Colonic mucosa (tissue), 4 donors: ENCODE measurements at places on chromosomes 1 and 21. TPM values are rescaled to one million over a fixed set of nuclear protein-coding genes. Genes with fewer than 3 reads are reported as not detected.

DNA sequence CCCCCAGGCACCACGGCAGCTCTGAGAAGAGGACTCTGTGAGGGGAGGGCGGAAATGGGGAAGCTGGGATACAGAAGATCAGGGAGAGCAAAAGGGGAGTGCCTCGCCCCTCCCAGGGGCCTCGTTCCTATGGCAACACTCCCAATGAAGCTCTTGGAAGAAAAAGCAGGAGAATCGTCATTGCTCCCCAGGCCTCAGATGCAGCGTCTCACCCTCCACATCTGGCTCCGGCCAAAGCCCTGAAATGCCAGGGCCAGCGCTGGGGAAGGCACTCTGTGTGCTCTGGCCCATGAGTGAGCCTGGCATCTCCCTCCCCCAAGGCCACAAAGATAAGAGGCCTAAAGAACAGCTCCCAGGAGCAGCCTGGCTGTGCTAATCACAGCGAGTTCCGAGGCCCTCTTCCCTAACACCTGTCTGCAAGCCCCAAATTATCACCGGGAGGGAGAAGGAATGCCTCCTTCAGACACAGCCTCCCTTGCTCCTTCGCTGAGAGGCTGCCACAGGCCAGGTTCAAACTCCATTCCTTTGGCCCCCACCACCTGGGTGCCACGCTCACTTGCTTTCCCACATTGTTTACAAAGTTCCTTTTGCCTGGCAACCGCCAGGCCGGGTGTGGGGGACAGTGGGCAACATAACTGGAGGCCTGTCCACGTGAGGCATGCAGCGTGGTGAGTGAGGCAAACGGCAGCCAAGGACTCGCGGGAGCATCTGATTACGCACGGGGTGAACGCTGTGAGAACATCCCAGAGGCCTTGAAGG lies 27.8 kb downstream of the ECE1 start:
- H3K4me1 ChIP-seq, result peaks cover 4% of the 10 kb centered on the region
- peak; percentile 35 for DNase-seq
- no peaks in the 10 kb centered on the region for H3K27me3 ChIP-seq
- peaks cover 7% of the 10 kb centered on the region for H3K36me3 ChIP-seq
- H3K27ac ChIP-seq, result peak overlapping the region; percentile 74

GRCh38 chr1:205896351-205896750 lies 46.4 kb upstream of the PM20D1 start:
- H3K27me3 ChIP-seq, result no peaks in the 10 kb centered on the region
- no peak overlapping the region for H3K4me3 ChIP-seq
- H3K36me3 ChIP-seq, result no peaks in the 10 kb centered on the region
- no peaks in the 10 kb centered on the region for H3K4me1 ChIP-seq
- H3K27ac ChIP-seq, result no peak overlapping the region
- no peak for DNase-seq

DNA sequence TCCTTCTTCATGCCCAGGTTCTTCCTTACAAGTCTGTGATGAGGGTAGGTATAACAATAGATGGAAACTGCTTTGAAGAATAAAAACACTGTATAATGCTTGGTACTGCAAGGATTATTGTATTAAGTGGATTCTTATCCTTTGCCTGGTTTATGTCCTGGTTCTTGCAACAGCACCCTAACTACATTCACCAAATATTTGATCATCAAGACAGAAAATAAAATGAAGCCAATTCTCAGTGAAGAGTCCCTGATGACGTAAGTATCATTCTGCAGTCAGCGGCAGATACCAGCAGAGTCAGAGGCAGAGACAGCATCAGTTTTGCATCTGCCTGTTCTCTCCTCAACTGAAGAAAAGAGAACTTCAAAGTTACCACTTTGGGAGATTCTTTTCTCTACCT lies 19.7 kb downstream of the ARHGEF11 start:
- H3K27ac ChIP-seq, result no peak overlapping the region
- DNase-seq, result no peak
- H3K27me3 ChIP-seq, result no peaks in the 10 kb centered on the region
- no peaks in the 10 kb centered on the region for H3K36me3 ChIP-seq

DNA sequence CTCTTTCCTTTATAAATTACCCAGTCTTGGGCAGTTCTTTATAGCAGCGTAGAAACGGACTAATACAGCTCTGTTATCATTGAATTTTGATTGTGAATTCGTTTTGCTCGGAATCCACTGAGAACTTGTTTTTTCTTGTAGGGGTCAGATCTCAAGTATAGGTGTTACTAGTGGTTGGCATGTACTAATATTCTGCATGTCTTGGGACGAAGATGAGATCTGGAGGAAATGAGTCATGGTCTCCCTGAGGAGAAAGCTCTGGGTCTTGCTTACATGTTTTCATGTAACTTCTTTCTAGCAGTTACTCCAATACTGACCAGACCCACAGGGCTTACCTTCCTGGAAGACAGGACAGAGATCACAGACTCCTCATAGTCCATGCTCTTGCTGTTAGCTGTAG lies 30.3 kb downstream of the ZSCAN20 start:
- no peak for DNase-seq
- no peak overlapping the region for H3K27ac ChIP-seq
- H3K4me1 ChIP-seq, result no peaks in the 10 kb centered on the region
- no peak overlapping the region for H3K4me3 ChIP-seq

- H3K4me1 ChIP-seq, result no peaks in the 10 kb centered on the region
- no peaks in the 10 kb centered on the region for H3K27me3 ChIP-seq
- H3K36me3 ChIP-seq, result peaks cover 4% of the 10 kb centered on the region
- H3K27ac ChIP-seq, result no peak overlapping the region
- no peak for DNase-seq
- H3K4me3 ChIP-seq, result no peak overlapping the region
Measured at GRCh38 chr1:92307980-92308379, 9.1 kb downstream of the RPAP2 start.

DNA sequence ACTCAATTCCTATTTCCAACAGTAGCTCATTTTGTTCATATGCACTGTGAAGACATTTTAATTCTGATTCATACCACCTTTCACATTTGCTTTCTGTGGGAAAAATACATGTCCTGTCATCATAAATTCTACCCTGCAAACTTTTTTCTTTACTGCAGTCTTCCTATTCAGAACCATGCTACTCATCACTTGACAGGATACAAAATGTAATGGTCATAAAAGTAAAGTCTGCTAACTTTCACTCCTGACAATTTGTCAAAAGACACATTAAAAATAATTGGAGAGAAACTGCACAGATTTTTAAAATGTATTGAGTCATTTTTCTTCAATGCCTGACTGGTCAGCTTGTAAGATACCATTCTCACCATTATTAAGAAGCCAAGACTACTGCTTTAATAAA lies 1817.1 kb downstream of the BRINP3 start:
- no peaks in the 10 kb centered on the region for H3K36me3 ChIP-seq
- H3K4me3 ChIP-seq, result no peak overlapping the region
- no peaks in the 10 kb centered on the region for H3K27me3 ChIP-seq

DNA sequence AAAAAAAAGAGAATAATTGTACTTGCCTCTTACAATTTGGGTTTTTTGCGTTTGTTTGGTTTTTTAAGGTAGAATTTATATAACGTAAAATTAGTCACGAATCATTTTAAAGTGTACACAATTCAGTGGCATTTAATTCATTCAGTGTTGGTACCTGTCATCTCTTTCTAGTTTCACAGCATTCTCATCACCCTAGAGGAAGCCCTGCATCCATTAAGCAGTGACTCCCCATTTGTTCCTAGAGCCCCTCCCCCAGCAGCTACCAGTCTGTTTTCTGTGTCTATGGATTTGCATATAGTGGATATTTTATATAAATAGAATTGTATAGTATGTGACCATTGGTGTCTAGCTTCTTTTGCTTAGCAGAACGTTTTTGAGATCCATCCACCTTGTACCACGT lies 233.2 kb upstream of the FMN2 start:
- no peaks in the 10 kb centered on the region for H3K27me3 ChIP-seq
- H3K4me1 ChIP-seq, result no peaks in the 10 kb centered on the region
- no peak overlapping the region for H3K4me3 ChIP-seq
- no peak overlapping the region for H3K27ac ChIP-seq

GART gene
- total RNA-seq, result 52.7 TPM

VPS26C gene
- 48.1 TPM for total RNA-seq

PGLYRP3 gene
- not detected for total RNA-seq

SYT14 gene
- total RNA-seq, result 0.03 TPM

SERPINC1 gene
- 0.29 TPM for total RNA-seq

SPRR2G gene
- not detected for total RNA-seq

PLXNA2 gene
- 46.1 TPM for total RNA-seq

NBPF10 gene
- total RNA-seq, result 1.9 TPM

OLFML3 gene
- total RNA-seq, result 17.4 TPM

CTSS gene
- total RNA-seq, result 210 TPM
